ENCODE measurements at places on chromosomes 2 and 18.

DNA sequence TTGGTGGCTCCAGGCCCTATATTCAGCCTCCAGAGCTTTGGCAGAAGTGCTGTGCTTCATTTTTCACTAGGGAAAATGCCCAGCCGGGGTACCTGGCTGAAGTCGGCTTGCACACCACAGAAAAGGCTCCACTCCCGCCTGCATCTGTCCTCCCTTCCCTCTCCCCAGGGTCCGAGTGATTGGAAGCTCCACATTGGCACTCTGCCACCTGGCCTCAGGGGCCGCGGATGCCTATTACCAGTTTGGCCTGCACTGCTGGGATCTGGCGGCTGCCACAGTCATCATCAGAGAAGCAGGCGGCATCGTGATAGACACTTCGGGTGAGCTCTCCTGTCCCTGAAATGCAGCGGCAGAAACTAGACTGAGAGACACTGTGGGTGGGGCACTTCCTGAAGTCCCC, 47.4 kb downstream of the IMPA2 start:
- DNase-seq: no peak

- DNase-seq: no peak
Measured at GRCh38 chr2:108069515-108070310, 83.4 kb downstream of the SLC5A7 start.

- DNase-seq: no peak
Measured at GRCh38 chr2:70115646-70116442, 28.6 kb downstream of the PCBP1 start.

DNA sequence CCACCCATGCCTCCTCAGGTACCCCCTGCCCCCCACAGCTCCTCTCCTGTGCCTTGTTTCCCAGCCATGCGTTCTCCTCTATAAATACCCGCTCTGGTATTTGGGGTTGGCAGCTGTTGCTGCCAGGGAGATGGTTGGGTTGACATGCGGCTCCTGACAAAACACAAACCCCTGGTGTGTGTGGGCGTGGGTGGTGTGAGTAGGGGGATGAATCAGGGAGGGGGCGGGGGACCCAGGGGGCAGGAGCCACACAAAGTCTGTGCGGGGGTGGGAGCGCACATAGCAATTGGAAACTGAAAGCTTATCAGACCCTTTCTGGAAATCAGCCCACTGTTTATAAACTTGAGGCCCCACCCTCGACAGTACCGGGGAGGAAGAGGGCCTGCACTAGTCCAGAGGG, 803 bp upstream of the DES start:
- no peak for DNase-seq

GRCh38 chr2:127768775-127769479, 42.0 kb downstream of the WDR33 start:
- DNase-seq: no peak

DNA sequence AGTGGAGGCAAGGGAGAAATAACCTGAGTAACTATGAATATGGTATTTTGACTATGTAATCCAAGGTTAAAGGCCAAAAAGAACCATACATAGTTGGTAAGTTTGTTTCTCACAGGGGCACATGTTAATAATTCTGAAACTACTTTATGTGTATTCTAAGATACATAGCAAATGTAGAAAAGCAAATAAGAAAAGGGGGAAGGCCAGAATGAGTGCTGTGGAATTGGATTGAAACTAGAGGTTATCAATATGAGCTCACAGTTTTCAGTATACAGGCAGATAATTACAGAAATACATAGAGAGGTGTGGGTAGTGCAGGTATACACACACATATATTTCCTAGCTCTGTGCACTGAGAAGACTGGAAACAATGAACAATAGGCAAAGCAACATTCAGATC, 13.7 kb downstream of the INO80C start:
- DNase-seq: no peak

GRCh38 chr2:134446383-134447017, 192.6 kb downstream of the MGAT5 start:
- no peak for DNase-seq

GRCh38 chr2:46679761-46680160, 200.4 kb downstream of the TMEM247 start:
- no peak for DNase-seq

- DNase-seq: no peak
Measured at GRCh38 chr2:99862566-99862965, 279.8 kb downstream of the AFF3 start.

GRCh38 chr2:119290859-119291587, 67.4 kb downstream of the STEAP3 start:
- DNase-seq: peak; percentile 91

GRCh38 chr2:190344276-190344827, 963 bp downstream of the INPP1 start:
- no peak for DNase-seq

DNA sequence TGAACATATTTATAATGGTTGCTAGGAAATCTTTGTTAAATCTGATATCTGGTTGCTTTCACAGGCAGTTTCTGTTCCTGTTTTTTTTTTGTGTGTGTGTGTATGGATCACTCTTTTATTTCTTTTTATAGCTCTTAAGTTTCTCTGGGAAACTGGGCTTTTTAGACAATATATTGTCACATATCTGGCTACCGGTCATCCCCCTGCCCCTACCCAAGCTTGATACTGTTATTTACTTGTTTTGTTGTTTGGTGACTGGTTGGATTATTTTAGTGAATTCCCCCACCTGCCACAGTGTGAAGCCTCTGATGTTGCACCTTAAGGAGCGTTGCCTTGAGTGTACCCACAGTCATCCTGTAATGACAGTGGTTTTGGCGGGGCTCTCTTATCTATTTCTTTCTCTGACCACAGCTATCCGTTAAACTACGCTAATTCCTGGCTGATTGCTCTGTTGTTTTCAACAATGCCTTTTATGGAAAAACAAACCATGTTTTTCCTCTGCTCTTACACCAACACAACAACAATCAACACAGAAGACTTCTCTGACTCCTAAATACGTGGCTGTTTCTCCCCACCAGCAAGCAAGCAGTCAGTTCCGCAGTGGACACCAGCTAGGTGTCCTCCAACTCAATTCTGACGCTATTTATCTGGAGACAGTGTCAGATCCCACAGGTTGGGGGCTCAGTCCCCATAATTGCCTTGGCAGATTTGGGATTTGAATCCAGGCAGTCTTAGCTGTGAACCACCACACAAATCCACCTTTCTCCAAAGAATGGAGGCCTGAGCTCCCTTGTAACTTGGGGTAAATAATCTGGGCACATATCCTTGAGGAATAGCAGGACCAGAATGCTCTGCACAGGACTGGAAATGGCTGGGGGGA, 10.9 kb downstream of the GNLY start:
- no peak for DNase-seq

DNA sequence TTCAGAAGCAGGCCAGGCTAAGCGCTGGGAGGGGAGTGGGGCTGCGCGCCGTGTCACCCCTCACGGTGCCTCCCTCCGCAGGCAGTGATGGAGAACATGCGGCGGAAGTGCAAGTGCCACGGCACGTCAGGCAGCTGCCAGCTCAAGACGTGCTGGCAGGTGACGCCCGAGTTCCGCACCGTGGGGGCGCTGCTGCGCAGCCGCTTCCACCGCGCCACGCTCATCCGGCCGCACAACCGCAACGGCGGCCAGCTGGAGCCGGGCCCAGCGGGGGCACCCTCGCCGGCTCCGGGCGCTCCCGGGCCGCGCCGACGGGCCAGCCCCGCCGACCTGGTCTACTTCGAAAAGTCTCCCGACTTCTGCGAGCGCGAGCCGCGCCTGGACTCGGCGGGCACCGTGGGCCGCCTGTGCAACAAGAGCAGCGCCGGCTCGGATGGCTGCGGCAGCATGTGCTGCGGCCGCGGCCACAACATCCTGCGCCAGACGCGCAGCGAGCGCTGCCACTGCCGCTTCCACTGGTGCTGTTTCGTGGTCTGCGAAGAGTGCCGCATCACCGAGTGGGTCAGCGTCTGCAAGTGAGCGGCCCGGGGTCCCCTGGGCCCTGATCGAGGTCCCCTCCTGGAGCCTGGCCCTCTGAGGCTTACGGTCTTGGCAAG, 12.2 kb downstream of the WNT10A start:
- DNase-seq: peak; percentile 70

- no peak for DNase-seq
Measured at GRCh38 chr2:36406296-36406695, 50.7 kb downstream of the CRIM1 start.

DNA sequence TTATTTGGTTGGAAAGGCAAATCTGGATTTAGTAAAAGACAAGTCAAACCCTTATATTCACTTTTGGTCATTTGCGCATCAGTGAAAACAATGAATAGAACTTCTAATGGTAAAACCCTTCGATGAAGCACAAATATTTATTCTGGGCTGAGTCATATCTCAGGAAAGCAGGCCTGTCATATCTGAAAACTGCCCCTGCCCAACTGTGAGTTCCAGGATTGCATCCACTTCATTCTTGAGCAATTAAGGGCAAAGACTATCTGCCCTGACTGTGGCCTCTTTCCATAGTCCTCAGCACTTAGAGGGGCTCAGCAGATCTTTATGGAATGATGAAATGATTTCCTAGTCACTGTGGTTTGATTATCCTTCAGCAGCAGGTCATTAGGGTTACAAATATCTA, 795.2 kb upstream of the ID2 start:
- no peak for DNase-seq

- peak; percentile 46 for DNase-seq
Measured at GRCh38 chr2:120436885-120437603, 91.1 kb downstream of the INHBB start.

GRCh38 chr18:54675076-54675475, 84.0 kb downstream of the DYNAP start:
- DNase-seq: no peak

GRCh38 chr2:71863396-71863795, 284.3 kb downstream of the CYP26B1 start:
- no peak for DNase-seq

- no peak for DNase-seq
Measured at GRCh38 chr2:46358713-46359112, 61.5 kb downstream of the EPAS1 start.

- no peak for DNase-seq
Measured at GRCh38 chr18:10414293-10414842, 40.1 kb upstream of the APCDD1 start.

DNA sequence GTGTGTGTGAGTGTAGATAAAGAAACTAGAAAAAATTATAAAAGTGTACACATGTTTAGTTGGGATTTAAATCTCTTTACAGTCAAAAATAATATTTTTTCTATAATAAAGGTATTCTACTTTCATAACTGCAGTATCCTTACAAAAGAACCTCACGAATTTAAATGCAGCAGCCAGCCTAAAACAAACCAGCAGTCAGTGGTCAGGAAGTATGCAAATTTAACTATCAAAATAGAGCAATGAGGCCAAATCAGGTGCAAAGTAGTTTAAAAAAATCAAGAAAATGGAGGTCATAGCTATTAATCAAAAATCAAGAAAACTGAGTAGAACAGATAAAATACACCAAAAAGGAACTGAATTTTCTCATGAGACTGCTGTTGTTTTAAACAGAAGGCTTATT, 407.1 kb downstream of the CDH19 start:
- no peak for DNase-seq

DNA sequence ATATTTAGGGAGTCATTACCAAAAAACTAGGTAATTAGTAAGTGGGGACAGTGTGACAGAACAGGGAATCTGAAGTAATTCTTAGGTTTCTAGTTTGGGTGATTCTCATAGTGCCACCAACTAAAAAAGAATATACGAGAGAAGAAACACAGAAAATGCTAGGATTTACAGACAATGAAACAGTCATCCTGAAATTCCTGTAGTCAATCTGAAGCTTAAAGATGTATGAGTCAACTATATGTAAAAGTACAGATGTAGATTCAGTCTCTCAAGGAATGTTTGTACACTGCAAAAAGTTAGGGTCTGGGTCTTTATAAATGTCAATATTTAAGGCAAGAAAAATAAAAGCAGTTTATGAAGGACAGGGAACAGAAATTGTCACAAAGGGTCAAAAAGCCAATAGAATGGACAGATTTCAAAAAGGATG, 107.0 kb downstream of the STRN start:
- DNase-seq: no peak

- DNase-seq: no peak
Measured at GRCh38 chr2:103166456-103167324, 404.9 kb downstream of the TMEM182 start.

- DNase-seq: no peak
Measured at GRCh38 chr2:181483876-181484275, 26.7 kb downstream of the ITGA4 start.

- DNase-seq: peak; percentile 89
Measured at GRCh38 chr2:191245869-191246531, 796 bp downstream of the MYO1B start.

GRCh38 chr2:208542465-208543041, 136.0 kb downstream of the PTH2R start:
- DNase-seq: no peak

- DNase-seq: no peak
Measured at GRCh38 chr18:63260380-63260754, 59.2 kb downstream of the BCL2 start.

- DNase-seq: peak; percentile 80
Measured at GRCh38 chr18:6920099-6920955, 190.8 kb downstream of the ARHGAP28 start.

DNA sequence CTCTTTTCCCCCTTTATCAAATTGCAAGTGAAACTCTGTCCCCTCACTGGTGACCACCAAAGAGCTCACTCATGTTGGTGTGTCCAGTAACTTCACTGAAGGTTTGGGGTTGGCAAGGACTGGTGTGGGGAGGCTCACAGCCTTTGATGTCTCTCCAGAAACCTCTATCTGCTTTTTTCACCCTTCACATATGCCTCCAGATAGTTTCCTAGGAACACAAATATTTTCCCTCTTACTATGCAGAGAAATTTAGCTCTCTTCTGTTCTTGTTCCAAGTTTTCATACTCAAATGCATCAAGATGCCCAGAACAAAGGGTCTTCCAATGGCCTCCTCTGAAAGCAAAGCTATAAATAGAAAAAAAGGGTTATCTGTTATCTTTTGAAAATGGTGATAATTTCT, 20.7 kb downstream of the DTNA start:
- DNase-seq: no peak

DNA sequence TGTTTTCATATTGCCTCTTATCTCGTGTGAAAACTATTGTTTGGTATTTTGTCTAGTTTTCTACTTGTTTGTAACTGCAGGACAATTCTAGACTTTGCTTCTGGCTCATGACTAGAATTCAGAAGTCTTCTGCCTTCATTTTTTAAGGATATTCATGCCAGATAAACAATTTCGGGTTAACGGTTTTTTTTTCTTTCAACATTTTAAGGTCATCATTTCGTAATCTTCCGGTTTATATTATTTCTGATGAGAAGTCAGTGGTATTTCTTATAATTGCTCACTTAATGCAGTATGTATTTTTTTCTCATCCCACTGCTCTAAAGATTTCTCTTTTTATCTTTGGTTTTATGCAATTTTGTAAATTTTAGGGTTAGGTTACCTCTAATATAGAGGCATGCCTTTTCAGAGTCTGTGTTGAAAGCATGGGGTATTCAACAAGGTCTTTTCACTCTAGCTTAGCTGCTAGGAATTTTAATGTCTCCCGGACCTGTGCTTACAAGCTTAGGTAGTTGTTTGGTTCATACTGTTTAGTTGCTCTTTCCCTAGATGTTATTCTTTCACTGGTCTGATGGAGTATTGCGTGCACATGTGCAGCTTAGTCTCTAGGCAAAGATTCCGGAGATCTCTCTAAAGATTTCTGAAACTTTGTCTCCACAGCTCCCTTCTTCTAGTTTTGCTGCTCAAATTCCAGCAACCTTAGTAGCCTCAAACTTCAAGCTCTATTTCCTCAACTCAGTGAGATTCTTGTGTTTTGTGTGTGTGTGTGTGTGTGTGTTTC, 198.1 kb downstream of the MCFD2 start:
- no peak for DNase-seq

GRCh38 chr2:9434489-9434888, 11.0 kb downstream of the CPSF3 start:
- DNase-seq: no peak
